ENCODE measurements at places on chromosomes 3 and 15.

DNA sequence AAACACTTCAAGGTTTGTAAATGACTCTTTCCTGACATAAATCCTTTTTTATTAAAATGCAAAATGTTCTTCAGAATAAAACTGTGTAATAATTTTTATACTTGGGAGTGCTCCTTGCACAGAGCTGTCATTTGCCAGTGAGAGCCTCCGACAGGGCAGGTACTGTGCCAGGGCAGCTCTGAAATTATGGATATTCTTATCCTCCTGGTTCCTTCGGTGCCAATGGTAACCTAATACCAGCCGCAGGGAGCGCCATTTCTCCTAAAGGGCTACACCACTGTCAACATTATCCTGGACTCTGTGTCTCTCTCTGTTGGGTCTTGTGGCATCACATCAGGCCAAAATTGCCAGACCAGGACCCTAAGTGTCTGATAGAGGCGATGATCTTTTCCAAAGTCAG is 33.0 kb downstream of the CHDH start:
- no peak for DNase-seq

GRCh38 chr15:70509731-70510143 is 253.6 kb downstream of the UACA start:
- DNase-seq: no peak

DNA sequence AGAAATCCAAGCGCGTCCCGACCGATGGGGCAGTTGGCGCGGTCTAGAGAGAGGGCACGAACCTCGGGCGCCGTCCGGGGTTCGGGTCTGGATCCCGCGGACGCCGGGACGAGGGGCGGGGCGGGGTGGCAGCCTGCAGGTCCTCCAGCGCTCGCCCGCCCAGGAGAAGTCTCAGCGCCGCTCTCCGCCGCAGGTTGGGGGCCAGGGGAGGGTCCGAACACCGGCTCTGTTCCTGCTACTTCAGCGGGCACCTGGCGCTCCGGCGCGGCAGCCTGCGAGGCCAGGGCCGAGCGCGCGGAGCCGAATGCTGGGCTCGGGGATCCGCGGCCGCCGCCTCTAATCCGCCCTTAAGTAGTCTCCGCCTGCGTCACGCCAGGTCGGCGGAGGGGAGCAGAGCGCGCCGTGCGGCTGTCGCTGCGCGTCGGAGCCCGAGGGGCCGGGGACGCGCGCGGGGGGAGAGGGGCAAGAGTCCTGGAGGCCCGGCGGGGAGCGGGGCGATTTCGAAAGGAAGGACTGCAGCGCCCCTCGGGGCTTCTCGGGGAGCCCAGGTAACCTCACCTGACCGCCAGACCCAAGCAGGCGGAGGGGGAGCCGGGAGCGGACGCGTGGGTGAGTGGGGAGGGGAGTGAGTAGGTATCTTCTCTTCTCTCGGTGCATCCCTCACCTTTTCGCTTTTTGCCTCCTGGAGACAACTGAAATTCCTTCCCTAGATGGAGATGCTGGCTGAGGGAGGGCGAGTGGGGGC is at the start of gene GJD2:
Gene GJD2 (minus strand): TSS at position 325 of the 745 bp plus-strand sequence. CDS start 510 bp downstream, outside the sequence.
- peak; percentile 68 for DNase-seq

- no peak for DNase-seq
Observed at GRCh38 chr15:69854521-69855181, 243.1 kb downstream of the TLE3 start.

GRCh38 chr3:81891055-81891895 is 129.8 kb upstream of the GBE1 start:
- peak; percentile 14 for DNase-seq

GRCh38 chr15:43966646-43967045 is 139.8 kb downstream of the WDR76 start:
- no peak for DNase-seq

DNA sequence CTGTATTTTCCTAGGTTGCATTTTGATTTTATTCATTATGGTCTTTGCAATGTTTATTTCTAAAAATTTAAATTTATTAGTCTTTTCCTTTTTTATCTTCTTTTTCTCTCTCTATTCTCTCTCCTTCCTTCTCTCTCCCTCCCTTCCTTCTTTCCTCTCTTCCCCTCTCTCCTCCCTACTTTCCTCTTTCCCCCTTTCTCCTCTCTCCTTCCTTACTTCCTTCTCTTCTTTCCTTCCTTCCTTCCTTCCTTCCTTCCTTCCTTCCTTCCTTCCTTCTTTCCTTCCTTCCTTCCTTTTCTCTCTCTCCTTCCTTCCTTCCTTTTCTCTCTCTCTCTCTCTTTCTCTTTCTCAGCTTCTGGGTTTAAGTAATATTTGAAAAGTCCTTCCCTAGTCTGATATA is 72.8 kb upstream of the RASGRF1 start:
- no peak for DNase-seq

- DNase-seq: no peak
Observed at GRCh38 chr15:68433551-68433950, 1.6 kb upstream of the ITGA11 start.

DNA sequence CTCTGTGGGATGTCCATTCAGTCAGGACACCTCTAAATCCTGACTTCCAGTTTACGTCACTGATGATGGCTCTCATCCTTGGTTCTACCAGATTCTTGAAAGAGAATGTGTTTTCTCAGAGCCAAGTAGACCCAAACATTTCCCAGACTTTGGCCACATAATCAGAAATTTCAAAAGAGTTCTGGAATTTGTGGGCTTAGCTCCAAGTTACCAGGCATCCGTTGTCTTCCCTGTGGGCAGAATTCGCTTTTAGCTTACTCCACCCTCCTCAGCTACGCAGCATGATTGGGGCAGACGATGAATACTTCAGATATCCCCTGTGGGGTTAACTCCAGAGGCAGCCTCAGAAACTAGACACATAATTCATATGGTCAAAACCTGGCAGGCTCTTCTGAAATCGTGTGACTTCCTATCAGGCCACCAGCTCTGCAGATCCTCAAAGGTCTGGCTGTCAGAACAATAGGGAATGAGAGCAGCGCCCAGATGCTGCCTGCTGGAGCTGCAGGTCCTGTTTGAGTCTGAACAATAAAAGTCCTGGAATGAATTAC is 30.6 kb downstream of the CRTC3 start:
- DNase-seq: no peak

DNA sequence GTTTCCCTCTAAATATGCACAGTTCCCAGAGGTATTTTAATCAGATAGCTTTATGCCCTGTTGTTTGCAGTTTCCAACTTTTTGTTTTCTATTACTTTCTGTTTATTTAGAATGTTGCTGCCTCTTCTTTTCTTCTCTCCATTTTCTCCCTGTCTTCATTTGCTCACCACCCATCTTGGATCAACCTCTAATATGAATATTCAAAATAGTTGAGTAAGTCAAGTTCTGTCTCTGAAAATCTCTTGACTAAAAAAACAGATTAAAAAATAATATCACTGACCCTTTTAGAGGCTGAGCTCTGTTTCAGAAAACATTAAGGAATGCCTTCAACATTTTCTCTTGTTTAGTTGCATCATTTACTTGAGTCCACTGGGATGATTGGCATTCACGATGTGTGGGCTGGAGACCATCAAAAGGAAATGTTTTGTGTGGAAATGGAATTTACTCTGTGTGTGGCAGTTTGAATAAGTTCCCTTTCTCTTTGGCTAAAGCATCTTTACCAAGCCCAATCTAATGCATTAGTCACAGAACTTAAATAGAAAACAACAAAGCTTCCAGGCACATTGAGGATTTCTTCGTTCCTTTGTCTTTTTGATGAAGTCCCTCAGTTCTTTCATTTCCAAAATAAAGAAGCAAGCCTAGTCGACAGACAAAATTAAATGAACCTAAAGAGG is 633.9 kb upstream of the TGFBR2 start:
- DNase-seq: no peak

GRCh38 chr15:98841419-98841970 is 166.1 kb downstream of the PGPEP1L start:
- DNase-seq: peak; percentile 88

DNA sequence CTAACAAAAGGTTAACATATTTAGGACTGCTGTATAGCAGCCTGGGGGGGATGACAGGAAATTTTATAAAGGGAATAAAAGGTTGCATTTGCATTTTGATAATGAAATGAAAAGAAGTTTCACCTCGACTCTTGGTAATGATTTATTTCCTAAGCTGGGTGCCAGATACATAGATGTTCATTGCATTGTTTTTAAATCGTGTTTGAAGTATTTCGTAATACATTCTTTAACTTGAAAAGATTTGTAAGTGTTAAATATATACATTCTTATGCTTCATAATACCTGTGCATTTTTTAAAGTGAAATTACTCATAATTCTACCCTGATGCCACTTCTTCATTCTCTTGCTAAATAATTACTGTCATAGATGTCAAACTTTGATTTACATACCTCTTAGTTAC is 22.8 kb downstream of the LDHAL6B start:
- no peak for DNase-seq

DNA sequence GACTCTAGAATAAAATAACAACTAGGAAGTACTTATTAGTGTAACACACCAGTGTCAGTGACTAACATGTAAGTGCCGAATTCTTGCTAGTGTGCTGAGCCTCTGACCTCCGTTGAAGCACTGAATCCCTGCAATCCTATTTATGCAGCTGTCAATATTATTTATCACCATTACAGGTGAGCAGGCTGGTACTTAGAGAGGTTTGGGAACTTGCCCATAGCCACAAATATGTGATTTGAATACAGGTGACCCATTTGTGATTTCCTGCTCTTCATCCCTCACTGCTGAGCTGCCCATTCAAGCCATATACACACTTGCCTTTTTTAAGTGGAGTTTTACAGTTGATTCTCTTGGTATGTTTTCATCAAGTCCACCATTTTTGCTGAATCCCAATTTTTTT is 12.2 kb downstream of the EIF4E3 start:
- DNase-seq: peak; percentile 86

GRCh38 chr3:23776352-23776891 is 29.3 kb upstream of the UBE2E1 start:
- DNase-seq: no peak

DNA sequence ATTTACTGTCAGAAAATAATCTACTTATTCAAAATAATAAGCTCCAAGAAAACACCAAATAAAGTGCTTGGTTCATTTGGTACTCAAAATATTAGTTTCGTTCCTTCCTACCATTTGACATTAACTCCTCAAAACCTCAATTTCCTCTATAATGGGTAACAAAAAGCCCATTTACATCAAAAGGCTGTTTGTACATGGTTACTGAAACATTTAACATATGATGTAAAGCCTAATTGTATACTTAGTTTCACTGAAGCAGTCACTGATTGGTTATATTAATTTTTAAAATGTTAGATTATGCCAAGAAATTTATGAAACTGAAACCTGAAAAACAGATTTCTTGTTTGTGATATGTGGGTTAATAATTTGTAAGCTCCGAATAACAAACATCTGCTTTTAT is 14.7 kb downstream of the XRN1 start:
- DNase-seq: no peak

GRCh38 chr3:101195951-101196713 is 124.2 kb downstream of the IMPG2 start:
- DNase-seq: peak; percentile 77

DNA sequence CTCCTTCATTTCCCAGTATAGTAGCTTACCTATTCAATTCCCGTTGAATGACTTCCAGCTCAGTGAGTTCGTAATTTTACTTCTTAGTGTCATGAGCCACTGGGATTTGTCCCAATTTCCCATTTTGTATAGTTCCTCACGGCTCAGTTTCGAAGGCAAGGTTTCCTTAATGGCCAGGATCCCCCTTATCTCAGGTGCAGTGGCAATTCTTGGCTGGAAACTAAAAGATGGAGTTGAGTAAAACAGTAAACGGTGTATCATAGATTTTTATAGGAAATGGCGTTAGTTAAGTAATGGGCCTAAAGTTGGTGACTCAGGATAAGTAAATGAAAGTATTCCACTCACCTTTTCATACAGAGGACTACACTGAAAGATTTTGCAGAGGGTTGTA is 522 bp upstream of the LMLN start:
- DNase-seq: peak; percentile 37

DNA sequence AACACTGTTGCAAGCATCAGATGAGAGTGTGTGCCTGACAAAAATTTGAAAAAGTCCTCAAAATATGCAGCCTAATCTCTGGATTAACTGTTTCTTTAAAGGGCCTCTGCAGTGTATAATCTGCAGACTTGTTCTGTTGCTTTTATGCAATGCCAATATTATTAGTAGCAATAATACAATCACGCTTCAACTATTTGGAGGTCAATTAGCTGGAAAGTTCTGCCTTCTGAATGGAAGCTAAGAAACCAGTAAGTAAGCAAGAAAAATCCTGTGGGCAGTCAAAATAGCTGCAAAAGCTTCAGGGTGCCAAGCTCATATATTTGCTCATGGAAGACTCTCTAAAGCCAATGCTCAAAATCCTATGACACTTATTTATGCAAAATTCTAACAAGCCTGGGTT is 153.2 kb upstream of the NR2F2 start:
- no peak for DNase-seq

DNA sequence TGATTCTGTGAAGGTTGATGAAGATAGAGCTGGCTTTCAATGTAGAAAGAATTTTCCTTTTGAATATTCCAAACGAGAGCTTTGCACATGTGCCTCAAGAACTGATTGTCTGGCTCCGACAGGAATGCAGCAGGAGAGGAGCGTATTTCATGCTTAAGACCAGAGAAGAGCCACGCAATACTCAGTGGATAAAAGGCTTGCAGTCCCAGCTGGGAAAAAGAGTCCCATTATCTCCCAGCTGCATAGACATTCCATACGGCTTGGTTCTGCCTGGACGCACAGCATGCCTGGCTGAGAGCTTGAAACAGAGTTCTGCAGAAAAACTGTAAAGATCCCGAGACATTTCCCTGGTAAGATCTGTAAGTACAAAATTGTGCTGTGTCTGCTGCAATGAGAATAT is at the start of gene CNTN6:
Gene CNTN6 (plus strand): TSS at position 254 of the 400 bp plus-strand sequence. CDS start 54,985 bp downstream, outside the sequence.
- DNase-seq: no peak

- peak; percentile 65 for DNase-seq
Observed at GRCh38 chr3:160928183-160928726, 172.2 kb downstream of the PPM1L start.

DNA sequence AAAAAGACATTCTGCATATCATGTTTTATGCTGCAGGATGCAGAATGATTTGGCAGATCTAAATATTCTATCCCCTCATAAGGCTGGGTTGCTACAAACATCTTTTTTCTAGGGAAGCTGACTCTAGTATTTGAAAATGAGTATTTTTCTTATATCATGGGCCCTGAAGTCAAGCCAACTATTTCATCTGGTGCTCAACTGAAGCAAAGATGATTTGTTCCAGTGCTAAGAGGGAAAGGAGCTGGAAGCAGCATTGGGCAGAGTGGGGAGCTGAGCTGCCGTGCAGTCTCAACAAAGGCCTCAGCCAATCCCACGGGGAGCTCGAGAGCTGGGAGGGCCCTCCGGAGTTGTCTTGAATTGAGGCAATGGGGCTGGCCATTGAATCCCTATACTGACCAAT is 155.3 kb upstream of the SLCO3A1 start:
- no peak for DNase-seq
